Posterior cingulate gyrus (tissue), 11 donors: ENCODE measurements at places on chromosomes 16 and 17.

- peak; percentile 93 for DNase-seq
Measured at GRCh38 chr17:78040440-78041385, 82.2 kb downstream of the TNRC6C start.

DNA sequence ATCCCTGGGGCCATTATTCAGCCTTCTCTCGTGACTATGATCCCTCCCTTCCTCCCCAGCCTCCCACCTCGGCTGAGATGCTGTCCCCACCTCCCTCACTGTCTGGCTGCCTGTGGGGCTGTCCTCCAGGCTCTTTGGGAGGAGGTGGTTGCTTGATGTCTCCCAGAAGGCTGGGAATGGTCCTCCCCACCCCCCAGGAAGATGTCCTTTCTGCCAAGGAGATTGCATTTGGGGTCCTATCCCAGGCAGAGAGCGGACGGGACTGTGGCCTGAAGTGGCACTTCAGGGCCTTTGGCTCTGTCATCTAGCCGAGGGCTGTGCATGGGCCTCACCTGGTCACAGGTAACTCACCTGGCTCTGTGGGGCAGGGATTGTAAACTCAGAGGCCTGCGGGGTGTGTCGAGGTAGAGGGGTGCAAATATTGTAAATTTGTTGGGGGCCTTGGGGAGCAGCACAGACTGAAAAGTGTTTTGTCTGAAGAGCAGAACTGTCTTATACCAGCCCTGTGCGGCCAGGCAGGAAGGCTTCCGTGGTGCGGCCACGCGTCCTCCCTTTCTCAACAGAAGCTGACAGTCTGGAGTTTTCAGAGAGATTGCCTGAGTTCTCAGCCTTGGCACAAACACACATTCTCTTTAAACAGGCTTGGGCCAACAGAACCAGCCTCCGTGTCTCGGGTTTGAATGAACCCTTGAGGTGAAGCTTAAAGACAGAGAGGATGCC, 177.9 kb downstream of the SEC14L1 start:
- DNase-seq, result no peak

DNA sequence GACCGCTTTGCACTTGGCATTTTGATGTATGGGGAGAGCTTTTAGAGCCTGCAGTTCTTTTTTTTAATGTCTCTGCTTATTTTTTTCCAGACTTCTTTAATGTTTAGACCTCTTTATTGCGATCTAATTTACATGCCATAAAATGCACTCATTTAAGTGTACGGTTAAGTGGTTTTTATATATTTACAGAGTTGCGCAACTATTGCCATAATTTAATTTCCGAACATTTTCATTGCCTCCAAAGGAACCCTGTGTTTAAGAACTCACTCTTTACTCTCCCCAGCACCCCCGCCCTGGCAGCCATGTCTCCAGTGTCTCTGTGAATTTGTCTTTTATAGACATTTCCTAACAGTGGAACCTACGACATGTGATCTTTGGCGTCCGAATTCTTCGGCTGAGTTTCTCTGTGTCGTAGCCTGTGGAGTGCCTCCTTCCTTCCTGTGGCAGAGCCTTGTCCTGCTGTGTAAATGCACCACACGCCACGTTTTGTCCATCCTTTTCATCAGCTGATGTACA, 24.0 kb downstream of the ZNF750 start:
- DNase-seq, result no peak

DNA sequence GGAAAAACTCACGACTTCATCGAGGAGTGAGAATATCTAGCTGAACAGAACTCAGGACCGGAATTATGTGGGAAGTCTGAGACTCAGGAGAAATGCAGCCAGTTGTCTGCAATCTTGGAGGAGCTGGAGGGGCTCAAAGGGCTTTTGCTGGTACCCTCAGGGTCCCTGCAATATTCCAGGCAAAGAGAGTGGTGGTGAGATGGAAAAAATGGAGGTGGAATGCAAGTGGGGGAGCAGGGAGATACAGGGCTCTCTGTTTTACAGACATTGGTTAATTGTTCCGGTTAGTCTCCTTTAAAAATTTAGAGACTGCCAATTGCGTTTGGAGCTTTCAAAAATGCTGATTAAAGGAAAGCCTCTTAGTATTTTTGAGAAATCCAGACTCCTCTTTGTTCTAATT, 18.2 kb upstream of the HP start:
- DNase-seq, result no peak

GRCh38 chr17:33334703-33335102, 41.6 kb upstream of the ASIC2 start:
- DNase-seq, result no peak

GRCh38 chr17:17385491-17385890, 82.3 kb downstream of the NT5M start:
- DNase-seq, result peak; percentile 30

- DNase-seq, result no peak
Measured at GRCh38 chr17:68803164-68803929, 151.8 kb downstream of the ABCA8 start.

DNA sequence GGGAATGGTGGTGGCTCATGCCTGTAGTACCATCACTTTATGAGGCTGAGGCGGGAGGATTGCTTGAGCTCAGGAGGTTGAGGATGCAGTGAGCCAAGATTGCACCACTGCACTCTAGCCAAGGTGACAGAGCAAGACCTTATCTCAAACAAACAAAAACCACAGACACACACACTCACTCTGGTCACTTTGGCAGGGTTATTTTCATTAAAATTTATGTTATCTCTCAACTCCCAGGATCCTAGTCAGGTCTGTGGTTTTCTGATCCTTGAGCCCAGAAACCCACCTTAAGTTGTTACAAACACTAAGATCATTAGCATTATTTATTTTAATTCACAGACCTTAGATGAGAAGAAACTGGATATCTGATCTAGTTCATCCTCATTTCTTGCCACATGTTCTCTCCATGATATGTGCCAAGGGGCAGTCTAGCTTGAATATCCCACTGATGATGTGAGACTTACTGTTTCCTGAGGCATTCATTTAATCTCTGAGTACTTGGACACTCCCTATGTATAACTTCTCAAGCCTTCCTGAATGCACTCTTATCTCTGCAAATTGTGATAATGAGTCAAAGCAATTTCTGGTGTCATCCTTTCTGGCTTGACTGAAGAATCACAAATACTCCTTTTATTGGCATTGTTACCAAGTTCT, 9.6 kb downstream of the ABHD15 start:
- no peak for DNase-seq

DNA sequence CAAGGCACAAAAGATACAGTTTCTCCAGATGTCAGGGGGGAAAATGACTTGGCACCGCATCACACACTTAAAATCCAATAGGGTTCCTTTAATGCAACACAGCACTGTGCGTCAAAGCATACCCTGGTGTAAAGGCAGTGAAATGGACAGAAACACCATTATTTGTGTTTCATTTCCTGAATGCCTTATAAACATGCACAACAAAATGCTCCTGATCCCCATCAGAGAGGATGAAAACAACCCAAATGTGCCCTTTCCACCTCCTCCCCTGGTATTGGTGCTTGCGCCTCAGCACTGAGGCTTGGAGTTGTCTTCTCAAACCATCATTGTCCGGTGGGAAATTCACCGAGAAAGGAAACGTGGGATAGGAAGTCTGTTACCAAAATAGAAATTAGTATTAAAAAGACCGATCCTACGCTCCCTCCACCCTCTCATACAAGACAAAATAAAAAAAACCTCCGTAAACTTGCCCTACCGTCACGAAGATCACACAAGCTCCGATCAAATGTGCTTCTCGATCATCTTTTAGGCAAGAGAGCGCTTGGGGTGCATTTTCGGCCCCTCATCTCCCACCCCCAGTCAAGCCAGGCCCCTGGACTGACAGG, 722 bp downstream of the CDC27 start:
- no peak for DNase-seq

- peak; percentile 77 for DNase-seq
Measured at GRCh38 chr16:89958068-89958467, 9.5 kb downstream of the DEF8 start.

GRCh38 chr16:48524348-48525200, 85.4 kb downstream of the N4BP1 start:
- peak; percentile 52 for DNase-seq

DNA sequence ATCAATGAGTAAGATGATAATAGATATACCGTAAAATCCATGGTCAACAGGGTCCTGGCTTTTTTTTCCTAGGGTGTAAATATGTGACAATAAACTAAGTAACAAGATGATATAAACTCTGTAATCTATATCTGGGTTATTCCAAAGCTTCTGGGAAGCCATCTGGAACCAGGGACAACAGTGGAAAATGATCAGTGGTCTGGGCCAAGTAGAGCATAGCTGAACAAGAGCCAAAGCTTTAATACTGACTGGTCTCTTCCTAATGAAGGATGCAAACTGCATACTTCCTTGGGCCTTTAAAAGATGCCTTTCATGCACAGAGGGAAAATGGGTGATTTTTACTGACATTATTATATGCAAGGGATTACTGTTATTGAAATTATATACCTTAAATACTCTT, 8.9 kb downstream of the CA10 start:
- DNase-seq, result no peak

DNA sequence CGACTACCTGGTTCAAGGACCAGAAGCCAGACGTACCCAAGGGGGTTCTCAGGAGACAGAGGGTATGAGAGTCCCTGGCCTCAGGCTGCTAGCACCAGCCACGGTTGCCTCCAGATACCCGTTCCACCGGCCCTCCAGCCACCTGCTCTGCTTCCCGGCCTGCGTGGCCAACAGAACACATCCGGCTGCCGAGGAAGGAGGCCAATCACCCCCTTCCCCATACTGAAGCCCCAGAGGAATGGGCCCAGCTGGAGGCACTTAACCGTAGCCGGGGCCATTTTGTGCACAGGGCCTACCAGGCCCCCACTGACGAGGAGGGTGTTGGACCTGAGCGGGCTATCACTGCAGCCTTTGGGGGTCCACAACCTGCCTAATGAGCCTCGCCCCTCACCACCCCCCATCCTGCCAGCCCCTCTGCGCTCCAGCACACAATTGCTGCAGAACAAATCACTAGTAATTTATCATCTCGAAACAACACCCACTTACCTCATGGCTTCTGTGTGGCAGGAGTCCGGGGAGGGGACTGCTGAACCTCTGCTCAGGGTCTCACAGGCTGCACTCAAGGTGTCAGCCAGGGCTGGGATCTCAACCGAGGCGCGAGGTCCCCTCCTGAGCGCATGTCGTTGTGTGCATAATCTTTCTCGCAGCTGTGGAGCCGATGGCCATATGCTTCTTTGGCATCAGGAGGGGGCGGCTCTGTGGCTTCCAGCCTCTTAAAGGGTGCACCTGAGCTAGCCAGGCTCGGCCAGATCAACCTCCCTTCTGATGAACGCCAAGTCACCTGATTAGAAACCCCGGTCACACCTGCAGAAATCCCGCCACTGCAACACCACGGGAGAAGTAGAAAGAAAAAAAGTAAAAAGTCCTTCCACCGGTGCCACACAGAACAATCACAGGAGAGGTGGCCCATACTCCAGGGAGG, 10.1 kb upstream of the KREMEN2 start:
- DNase-seq, result no peak

DNA sequence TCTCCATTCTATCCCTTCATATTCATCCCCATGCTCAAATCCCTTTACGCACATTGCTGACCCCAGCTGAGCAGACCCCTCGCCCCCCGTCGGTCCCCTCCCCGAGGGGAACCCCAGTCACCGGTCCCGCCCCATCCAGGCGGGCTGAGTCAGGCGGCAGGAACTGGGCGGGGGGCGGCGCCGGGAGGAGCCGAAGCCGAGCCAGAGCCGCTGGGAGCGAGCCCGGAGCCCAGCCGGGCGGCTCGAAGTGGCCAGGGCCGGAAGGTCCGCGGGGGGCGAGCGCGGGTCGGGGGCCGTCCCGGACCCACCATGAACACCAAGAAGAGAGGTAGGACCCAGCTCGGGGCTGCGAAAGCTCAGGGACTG, 8.6 kb downstream of the RIPOR1 start:
- DNase-seq, result no peak

DNA sequence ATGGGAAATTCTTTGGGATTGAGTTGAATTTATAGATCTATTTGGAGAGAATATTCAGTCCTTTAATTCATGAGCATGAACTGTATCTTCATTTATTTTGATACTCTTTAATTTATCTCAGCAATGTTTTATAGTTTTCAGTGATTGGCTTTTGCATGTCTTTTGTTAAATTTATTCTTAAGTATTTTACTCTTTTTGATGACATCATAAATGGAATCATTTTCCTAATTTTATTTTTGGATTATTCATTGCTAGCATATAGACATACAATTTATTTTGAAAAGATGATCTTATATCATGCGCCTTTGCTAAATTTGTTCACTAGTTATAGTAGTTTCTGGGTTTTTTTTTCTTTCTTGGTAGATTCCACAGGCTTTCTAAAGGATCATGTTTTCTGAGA, 149.2 kb upstream of the ASIC2 start:
- no peak for DNase-seq

- no peak for DNase-seq
Measured at GRCh38 chr17:36946726-36947091, 2.0 kb upstream of the AATF start.

DNA sequence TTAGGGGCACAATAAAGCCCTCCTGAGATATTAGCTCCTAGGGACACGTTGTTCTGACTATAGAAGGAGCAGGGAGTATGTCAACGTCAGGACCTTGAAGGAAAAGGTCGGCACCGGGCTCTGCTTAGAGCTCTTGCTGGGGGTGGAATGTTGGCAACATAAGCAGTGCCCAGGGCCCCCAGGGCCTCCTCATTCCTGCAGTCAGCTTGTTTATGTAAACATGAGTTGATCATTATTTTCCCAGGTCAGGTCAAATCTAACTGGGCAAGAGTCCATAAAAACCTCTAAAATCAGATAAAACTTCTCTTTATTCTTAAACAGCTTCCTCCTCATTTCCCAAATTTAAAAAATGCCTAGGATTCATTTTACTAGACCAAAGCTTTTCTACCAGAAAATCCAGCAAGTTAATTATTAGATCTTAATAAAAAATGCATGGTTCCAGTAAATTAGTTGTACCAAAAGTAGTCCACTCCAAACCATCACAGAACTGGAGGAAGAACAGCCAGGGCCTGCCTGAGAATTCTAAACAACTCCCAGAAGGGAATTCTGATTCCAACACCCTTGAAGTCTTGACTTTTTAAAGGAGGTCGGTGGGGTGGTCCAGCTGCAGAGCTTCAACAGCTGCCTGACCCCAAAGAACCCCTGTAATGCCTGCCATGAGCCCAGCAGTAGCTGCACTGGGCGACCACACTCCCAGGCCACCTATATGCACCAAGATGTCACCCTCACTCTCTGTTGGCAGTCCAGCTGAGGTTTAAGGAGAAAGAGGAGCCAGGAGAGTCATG, 54.3 kb downstream of the AMFR start:
- no peak for DNase-seq

- no peak for DNase-seq
Measured at GRCh38 chr17:5775098-5775497, 190.8 kb upstream of the NLRP1 start.
